Foreskin keratinocyte (primary cell): ENCODE measurements at places on chromosomes 3 and 15.

- no peak for DNase-seq
Measured at GRCh38 chr3:152858170-152858800, 23.4 kb downstream of the P2RY1 start.

DNA sequence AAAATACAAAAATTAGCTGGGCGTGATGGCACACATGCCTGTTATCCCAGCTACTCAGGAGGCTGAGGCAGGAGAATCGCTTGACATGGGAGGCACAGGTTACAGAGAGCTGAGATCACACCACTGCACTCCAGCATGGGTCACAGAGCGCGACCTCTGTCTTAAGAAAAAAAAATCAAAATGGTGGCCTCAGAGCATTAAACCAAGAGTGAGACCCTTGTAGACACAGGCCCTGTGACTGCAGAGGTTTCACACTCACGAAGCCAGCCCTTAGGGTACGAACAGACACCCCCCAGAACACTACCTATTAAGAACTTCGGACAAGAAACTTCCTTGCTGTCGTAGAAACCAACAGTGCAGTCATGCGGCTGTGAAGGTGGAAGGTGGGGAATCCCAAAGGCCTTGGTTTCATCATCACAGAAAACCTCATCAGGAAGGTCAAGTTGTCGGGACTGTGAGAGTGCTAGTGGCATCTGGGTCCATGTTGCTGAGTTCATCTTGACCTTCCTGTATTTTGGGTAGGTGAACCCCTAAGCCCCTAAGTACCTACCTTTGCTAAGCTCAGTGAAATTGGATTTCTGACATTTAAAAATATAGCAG is 4.8 kb upstream of the PDE8A start:
- no peak for DNase-seq

DNA sequence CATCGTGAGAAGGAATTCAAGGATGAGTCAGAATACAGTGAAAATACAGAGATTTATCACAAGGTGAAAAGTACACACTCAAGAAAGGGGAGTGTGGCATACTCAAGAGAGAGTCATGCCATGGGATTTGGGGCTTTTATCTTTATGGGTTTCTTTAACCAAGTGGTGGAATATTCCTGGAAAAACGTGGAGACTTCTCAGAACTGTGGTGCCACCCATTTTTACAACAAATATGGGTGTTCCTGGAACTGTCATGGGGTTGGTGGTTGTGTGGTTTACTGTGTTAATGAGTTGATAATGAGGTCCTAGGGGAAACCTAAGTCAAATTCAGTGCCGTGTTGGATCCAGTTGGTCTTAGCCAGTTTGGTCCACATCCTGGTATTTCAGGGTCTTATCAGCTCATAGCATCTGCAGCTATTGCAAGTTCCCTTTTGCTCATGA is 497.2 kb downstream of the GABRG3 start:
- DNase-seq, result no peak

DNA sequence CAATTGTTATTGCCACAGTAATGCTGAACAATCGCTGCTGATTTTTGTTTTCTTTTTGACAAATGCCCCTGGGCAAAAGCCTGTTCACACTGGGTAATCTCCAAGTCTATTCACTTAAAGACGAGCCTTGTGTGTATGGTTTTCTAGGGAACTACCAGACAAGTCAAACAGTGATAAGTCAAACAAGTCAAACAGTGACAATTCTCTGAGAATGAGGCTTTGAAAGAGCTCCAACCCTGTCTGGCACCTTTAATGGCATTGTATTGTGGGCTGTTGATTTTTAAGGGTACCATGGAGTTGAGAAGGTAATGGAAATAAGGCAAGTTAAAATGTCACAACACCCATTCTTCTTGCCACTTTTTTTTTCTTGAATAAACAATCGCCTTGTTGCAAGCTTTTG is 59.4 kb upstream of the TMC3 start:
- no peak for DNase-seq

- peak; percentile 31 for DNase-seq
Measured at GRCh38 chr3:153704115-153704514, 417.1 kb upstream of the ARHGEF26 start.

DNA sequence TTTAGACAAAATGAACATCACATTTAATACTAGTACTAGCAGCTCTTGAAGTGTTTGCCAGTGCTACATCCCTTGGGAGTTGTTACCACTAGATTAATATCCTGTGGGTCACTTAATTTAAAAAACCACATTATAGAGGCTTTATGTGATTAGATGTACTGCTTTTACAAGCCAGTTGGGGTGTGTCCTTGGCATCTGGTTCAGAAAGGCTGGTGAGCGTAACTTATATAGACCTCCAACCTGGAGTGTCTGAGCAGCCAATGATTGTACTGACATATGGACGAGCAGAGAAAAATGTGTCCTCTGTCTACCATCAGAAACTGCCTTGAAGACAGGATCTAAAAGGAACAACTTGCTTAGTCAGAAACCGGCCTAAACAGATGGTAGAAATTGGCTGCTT is 306.2 kb upstream of the ATP11B start:
- DNase-seq, result no peak

GRCh38 chr3:196186651-196187573 is 24.3 kb downstream of the ZDHHC19 start:
- no peak for DNase-seq

- DNase-seq, result peak; percentile 21
Measured at GRCh38 chr15:30859091-30859874, 44.4 kb upstream of the FAN1 start.

DNA sequence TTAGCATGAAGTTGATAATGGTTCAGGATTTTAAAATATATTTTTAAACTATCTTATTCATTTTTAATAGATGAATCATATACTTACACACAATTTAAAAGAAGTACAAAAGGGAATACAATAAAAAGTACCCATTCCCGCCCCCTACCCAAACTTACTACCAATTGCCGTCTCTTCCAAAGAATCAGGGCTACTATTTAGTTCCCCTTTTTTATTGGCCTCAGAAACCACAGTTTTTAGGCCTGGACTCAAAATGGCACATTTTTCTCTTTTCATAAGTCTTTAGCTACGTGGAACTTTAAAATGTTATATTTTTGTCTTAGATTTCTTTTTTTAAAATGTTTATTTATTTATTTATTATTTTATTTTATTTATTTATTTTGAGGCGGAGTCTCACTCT is 18.0 kb downstream of the LRRK1 start:
- no peak for DNase-seq

- DNase-seq, result no peak
Measured at GRCh38 chr3:54776601-54777000, 151.3 kb downstream of the LRTM1 start.

GRCh38 chr3:34218706-34219385 is 420.4 kb downstream of the PDCD6IP start:
- no peak for DNase-seq
